ENCODE measurements at places on chromosomes 12 and 14.

DNA sequence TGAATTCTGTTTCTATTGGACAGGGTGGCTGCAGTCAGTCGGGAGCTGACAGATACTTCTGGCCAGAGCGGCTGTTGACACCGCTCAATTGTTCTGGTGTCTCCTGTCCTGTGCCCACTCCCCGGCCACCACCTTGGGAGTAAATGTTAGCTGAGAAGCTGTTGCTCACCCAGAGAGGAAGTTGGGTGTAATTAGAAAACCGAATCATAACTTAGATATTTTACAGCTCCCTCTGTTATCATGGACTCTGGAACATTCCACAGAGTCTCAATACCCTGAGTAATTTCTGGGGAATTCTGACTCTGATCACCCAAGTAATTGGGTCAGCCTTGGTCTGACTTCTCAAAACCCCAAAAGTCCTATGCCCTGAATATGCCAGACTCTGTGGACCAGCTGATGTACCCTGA is 58.3 kb upstream of the RFLNA start:
- DNase-seq = no peak

DNA sequence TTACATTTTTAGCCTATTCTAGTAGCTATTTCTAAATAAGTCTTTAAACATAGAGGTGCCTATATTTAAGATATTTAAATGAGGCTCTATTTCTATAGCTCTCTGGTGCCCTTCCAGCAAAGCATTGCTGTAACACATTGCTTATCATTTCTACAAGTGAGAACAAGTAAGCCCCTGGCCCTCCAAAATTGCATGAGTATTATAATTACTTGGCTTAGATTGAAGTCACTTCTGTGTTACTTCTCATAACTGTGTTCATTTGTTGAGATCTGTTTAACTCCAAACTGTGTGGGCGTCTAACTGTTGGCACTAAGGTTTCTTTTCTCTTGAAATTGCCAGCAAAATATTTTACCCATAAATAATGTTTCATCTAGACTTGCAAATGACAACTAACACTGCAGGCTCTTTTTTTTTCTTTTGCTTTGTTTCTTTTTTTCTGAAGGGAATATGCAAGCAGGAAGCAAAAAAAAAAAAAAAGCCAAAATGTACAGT is 66.5 kb downstream of the DAD1 start:
- DNase-seq = no peak

GRCh38 chr12:109518820-109519665 is 41.6 kb downstream of the UBE3B start:
- no peak for DNase-seq

- no peak for DNase-seq
Observed at GRCh38 chr14:100025111-100025510, 40.1 kb upstream of the EVL start.

DNA sequence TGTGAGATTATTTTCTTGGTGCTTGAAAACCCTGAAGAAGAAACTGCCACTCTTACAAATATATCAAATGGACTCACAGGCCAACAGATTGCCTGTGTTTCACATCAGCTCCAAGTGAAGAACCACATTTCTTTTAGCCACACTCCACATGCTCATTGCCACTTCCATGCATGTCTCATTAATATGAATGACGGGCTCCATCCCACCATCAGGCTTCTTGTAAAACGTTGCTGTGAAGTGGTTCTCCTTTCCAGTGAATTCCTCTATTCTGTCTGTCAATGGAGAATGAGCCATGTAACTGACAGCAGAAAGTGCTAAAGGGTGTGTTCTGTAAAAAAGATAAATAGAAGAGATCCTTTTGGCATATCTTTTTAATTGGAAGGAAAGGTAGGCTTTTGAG is 188.2 kb upstream of the RMST start:
- DNase-seq = no peak

Data from stimulated activated CD8-positive, alpha-beta memory T cell treated with anti-CD3 and anti-CD28 coated beads, Interleukin-7, amount 100 ng/mL, for 48 hours (primary cell).